Upper lobe of left lung (tissue), 6 donors: ENCODE measurements at places on chromosomes 2 and 18. TPM values are rescaled to one million over a fixed set of nuclear protein-coding genes. Genes with fewer than 3 reads are reported as not detected.

The XDH gene
- 2.9 TPM for total RNA-seq

GRCh38 chr18:14961991-14962390 is 214.0 kb downstream of the ANKRD30B start:
- no peak for DNase-seq
- no peak overlapping the region for H3K27ac ChIP-seq
- H3K4me1 ChIP-seq, result no peaks in the 10 kb centered on the region
- no peaks in the 10 kb centered on the region for H3K27me3 ChIP-seq
- H3K36me3 ChIP-seq, result no peaks in the 10 kb centered on the region

The CCDC121 gene
- total RNA-seq, result 7.3 TPM

The PSTPIP2 gene
- total RNA-seq, result 9.9 TPM

DNA sequence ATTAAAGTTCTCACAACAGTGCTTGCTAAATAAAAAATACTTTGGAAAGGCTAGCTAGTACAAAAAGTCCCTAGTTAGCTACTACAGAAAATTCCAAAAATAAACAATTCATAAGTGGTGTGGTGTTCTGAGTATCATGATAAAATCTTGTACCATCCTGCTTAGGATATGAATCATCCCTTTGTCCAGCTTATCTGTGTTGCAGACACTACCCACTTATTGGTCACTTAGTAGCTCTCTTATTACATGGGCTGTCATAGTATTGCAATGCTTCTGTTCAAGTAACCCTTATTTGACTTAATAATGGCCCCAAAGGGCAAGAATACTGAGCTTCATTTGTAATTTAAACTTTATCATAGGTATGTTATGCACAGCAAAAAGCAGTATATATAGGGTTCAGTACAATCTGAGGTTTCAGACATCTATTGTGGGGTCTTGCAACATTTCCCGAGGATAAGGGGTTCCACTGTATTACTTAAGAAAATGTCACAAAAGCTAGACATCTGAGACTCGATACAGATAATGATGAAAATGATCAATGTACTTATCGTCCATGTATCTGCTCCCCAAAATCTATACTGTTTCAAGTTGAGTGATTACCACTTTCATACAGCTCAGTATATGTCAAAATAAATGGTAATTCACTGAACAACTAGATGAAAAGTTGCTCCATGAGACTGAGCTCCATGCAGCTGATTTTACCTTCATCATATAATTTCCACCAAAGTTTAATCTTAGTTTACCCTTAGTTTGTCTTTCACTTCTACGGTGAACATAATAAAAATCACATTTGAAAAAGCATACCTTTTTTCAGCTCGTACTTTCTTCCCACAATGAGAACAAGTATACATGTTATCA is 93.8 kb downstream of the C2orf74 start:
- peak overlapping the region; percentile 41 for H3K27ac ChIP-seq
- no peak overlapping the region for H3K4me3 ChIP-seq
- H3K27me3 ChIP-seq, result no peaks in the 10 kb centered on the region

DNA sequence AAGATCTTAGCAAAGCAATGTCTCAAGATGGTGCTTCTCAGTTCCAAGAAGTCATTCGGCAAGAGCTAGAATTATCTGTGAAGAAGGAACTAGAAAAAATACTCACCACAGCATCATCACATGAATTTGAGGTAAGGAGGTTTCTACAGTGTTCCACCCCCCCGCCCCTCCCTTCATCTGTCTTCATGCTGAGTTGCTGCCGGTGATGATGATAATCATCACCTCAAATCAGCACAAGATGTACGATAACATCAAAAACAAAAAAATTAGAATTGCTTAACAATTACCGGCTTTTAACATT is 14.6 kb downstream of the UGP2 start:
- H3K27me3 ChIP-seq, result no peaks in the 10 kb centered on the region
- DNase-seq, result no peak
- peak overlapping the region; percentile 40 for H3K27ac ChIP-seq
- no peak overlapping the region for H3K4me3 ChIP-seq

DNA sequence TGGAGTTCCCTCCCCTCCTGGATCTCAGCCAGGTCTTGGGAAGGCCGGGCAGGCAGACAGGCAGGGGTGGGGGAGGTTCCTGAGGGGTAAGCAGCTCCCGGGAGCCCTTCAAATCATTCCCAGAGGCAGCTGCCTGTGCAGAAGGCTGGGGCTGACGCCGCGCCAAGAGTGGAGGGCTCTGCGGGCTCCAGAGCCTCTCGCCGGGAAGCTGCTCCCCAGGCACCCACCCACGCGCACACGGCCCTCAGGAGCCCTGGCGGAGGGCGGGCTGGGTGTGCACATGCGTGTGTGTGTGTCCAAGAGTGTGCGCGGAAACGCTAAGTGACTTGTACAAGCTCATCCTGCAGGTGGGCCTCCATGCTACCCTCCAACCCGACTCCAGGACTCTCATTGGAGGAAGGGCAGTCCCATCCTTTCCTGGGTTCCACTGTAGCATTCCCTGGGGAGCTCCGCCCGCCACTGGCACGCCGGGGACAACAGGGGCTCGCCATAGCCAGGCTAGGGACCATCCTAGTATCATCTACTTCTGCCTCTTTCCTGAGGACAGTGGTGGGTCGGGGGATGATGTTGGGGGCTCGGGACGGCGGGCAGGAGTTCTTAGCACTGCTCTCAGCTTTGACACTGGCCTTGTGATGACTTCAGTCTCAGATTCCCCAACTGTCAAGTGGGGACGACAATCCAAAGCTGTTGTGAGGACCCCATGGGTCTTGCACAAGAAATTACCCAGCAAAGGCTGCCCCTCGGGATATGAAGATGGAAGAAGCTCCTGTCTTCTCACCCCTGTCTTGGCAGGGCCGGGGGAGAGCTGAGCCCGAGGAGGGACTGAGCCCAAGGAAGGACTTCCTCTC is 50.3 kb downstream of the INHBB start:
- no peaks in the 10 kb centered on the region for H3K36me3 ChIP-seq
- no peaks in the 10 kb centered on the region for H3K4me1 ChIP-seq
- no peak overlapping the region for H3K27ac ChIP-seq
- peak; percentile 43 for DNase-seq
- no peaks in the 10 kb centered on the region for H3K27me3 ChIP-seq
- no peak overlapping the region for H3K4me3 ChIP-seq

- peaks cover 21% of the 10 kb centered on the region for H3K4me1 ChIP-seq
- no peak overlapping the region for H3K4me3 ChIP-seq
- H3K36me3 ChIP-seq, result no peaks in the 10 kb centered on the region
These were observed 55.1 kb upstream of the IL1RL1 start for GRCh38 chr2:102256276-102256675.

- no peak overlapping the region for H3K4me3 ChIP-seq
- DNase-seq, result no peak
- H3K27me3 ChIP-seq, result no peaks in the 10 kb centered on the region
These were observed 65.3 kb downstream of the C1D start for GRCh38 chr2:67997528-67997900.

- DNase-seq, result no peak
- no peaks in the 10 kb centered on the region for H3K36me3 ChIP-seq
- peaks cover 3% of the 10 kb centered on the region for H3K4me1 ChIP-seq
- no peak overlapping the region for H3K4me3 ChIP-seq
- no peaks in the 10 kb centered on the region for H3K27me3 ChIP-seq
- H3K27ac ChIP-seq, result no peak overlapping the region
These were observed 239.6 kb downstream of the BABAM2 start for GRCh38 chr2:28129955-28130695.

The FAM228A gene
- total RNA-seq, result 0.30 TPM

The TTC39C gene
- total RNA-seq, result 16.7 TPM
